ENCODE measurements at places on chromosomes 7 and 10.

DNA sequence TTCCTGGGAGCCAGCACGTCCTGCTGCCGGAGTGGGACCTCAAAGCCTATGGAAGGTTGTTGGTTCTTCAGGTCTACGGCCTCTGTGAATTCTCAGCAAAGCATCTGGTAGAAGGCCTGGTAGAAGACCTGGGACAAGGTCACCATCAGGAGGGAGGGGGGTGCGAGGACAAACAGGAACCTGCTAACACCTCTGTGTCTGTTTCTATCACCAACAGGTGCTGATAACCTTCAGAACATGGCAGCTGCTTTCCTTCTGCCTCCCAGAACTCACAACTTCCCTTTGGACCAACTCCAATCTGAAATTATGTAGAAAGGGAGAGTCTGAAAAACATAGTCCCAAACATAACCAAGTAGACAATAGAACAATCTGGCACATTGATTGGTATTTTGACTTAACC is 8.3 kb upstream of the MET start:
- no peak for DNase-seq

GRCh38 chr10:13706604-13707003 is 119.8 kb downstream of the PRPF18 start:
- DNase-seq = no peak

DNA sequence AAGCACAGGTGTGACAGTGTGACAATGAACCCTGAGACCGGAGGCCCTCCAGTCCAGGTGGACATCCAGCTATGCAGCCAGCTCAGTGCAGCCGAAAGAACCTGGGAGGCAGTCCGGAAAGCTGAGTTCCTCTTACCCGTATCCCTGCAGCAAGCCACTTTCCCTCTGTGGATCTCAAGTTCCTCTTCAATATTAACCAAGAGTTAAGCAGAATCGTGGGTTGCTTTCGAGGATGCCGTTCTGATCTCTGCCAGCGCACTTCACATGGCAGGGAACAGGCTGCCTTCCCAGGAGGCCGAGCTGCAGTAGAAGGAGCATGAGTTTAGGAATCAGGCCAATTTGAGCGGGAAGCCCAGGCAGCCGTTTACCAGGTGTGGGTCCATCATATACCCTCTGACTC is 591.6 kb downstream of the SDK1 start:
- DNase-seq = no peak

- DNase-seq = no peak
Observed at GRCh38 chr10:120217736-120218135, 239.3 kb upstream of the PLPP4 start.

- peak; percentile 21 for DNase-seq
Observed at GRCh38 chr7:32892521-32893206, 1.1 kb upstream of the KBTBD2 start.

DNA sequence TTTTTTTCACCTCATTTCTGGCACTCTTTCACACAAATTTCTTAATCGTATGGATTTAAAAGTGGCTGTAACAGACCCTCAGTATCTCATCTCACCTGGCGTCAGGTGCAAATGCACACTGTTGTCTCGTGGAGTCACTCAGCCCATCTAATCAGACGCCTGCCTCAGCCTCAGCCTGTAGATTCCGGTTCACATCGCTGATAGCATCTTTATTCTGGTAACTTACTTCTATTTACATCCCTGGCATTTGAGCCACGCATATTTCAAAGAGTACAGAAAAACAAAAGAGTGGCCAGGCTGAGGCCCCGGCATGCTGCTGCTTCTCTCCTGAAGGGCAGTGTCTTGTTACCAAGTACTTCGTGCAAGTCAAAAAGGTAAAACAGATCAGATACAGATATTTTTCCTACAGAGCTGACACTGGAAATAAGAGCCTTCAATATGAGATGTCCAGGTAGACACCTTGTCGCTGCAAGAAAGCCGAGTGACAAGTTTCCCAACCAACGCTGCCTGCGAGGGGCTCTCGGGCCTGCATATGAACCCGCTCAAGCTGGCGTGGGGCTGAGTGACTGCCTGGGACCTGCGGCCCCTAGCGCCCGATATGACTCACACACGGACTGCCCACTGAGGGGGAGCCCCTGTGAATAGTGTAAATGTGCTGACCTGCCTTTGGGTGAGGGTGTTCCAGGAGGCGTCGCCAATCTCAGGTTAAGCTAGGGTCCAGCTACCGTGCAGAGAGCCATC is 4.3 kb downstream of the VIPR2 start:
- no peak for DNase-seq

DNA sequence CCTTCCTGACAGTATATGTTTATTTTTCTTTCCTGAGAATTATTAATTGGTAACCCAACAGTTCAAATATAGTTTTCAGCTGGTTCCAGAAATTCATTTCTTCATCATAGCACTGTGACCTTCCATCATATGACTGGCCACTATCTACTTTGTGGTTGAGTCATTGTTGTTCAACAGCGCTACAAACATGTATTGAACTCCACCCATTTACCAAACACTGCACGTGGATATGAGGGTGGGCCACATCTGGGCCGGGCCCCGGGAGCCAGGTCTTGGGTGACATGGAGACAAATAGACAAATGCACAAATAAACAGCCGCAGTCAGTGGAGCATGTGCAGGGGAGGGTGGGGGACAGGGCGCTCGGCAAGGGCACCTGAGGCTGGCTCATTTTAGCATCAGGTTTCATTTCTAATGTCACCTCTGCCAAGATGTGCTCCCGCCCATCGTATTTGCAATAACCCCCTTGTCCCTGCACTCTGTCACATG is 24.0 kb upstream of the EEPD1 start:
- no peak for DNase-seq

GRCh38 chr7:78198756-78199155 is 400.2 kb downstream of the PHTF2 start:
- DNase-seq = no peak

DNA sequence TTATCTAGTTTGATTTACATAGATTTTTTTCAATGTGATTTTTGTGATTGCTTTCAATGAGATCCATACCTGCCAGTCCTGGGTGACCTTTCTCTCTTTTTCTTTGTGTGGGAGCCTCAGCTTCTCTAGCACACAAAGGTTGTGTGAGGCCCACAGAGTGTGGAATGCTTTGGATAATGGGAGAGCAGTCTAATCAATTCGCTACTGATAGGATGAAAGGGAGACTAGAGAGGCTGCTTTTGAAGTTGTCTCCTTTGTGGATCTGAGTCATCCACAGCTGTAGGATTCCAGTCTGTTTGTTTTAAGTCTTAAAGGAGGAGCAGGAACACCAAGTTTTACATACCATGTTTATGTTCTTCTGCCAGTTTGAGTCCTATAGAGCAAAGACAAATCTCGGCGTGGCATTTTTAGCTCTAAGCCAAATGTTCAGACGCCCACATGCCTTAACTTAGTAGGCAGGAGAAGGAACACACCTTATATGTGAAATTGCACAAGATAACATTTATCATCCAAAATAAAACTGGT is 330.0 kb downstream of the ARL4A start:
- DNase-seq = no peak

GRCh38 chr7:25361863-25362262 is 133.6 kb upstream of the NPVF start:
- DNase-seq = no peak

GRCh38 chr7:43630482-43630881 is 47.6 kb downstream of the STK17A start:
- no peak for DNase-seq

DNA sequence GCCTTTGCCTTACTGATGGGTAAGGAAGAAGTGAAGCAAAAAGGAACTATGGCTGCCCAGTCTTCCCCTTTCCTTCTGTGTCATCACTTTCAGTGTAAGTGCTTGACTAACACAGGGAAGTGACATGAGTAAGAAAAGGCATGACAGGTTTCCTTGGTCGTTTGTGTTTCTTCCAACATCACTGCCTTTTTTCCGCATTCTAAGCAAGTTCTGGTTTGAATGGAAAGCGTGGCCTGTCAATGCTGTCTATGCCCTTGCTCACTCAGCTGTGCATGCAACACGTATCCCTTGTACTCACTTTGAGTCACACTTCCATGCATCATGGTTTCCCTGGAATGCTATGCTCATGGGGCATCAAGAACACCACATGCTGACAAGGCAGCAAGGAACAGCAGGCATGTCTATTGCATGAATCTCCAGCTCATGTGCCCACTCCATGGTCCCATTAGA is 111.8 kb downstream of the OAT start:
- no peak for DNase-seq

DNA sequence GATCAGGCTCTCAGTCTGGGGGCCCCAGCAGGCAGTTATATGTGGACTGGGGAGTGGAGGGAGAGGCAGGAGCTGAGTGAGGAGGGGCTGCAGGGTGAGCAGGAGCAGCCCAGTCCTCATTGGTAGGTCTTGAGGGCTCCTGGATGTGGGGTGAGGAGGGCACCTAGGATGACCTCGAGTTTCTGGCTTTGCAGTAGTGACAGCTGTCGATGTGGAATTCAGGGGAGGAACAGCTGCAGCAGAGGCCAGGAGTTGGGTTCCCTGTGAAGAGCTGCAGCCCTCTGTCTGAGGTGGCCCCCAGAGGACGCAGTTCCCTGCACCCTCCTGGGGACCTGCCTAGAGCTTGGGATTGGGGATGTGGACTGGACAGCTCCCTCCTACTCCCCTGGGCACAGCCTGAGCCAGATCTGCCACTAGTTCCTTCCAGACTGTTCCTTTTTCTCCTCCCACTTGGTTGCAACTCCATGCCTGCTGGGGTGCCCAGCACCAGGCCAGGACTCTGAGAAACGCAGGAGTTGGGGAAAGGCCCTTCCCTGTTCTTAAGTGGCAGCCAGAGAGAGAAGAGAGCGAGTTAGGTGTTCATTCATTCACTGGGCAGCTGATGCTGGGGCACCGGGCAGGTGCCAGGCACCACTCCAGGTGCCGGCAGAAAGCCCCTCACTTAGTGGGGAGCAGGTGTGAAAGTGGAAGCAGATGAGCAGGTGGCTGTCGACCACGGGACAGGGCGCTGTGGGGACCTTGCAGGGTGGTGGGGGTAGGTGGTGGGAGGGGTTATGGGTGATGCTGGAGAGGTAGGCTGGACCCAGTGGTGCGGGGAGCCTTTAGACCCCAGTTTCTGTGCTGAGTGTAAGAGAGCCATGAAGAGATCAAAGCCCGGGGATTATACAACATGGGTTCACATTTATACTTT is 57.9 kb downstream of the PRF1 start:
- DNase-seq = no peak

GRCh38 chr7:138204285-138204981 is 128.2 kb downstream of the AKR1D1 start:
- DNase-seq = no peak
